ENCODE measurements at places on chromosomes 1 and 21.

DNA sequence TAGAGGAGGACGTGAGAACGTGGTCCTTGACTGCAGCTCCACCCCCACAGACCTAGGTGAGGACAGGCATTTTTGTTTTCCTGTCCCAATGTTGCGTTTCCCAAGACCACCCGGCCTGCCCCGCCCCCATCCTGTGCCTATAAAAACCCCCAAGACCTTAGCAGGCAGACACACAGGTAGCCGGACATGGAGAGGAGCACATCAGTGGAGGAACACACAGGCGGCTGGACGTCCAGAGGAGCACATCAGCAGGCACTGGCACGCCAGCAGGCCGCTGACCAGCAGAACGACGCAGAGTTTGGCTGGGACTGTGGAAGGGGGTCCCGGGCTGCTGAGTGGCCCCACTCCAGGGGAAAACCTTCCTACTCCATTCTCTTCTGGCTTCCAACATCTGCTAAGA, 12.7 kb upstream of the HMGCL start:
- DNase-seq: no peak

- DNase-seq: no peak
Observed at GRCh38 chr1:50542362-50542761, 119.1 kb upstream of the DMRTA2 start.

DNA sequence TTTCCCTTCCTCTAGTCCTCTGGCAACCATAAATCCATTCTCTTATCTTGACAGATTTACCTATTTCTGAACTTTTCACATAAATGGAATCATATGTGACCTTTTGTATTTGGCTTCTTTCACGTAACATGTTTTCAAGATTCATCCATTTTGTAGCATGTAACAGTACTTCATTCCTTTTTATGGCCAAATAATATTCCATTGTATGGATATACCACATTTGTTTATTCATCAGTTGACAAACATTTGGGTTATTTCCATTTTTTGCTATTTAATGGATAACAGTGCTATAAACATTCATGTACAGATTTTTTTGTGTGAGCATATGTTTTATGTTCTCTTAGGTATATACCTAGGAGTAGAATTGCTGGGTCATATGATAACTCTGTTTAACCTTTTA, 54.0 kb downstream of the RPAP2 start:
- no peak for DNase-seq

- DNase-seq: no peak
Observed at GRCh38 chr1:13483946-13484345, 29.9 kb downstream of the LRRC38 start.

DNA sequence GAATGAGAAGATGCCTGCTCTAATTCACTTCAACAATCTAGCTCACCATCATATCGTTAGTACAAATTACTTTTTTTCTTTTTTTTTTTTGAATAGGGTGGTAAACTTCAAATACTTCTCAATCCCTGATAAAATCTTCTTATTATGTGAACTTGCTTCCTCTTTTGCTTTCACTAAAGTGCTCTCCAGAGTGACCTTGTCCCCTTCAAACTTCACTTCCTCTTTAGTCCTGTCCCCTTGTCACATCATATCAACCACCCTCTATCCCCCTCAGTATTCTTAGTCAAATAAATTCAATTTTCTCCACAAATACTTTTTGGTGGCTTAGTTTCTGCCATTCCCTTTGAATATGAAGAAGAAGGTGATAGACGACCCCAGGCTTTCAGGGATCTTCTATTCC, 124.9 kb upstream of the PLXNA2 start:
- no peak for DNase-seq

DNA sequence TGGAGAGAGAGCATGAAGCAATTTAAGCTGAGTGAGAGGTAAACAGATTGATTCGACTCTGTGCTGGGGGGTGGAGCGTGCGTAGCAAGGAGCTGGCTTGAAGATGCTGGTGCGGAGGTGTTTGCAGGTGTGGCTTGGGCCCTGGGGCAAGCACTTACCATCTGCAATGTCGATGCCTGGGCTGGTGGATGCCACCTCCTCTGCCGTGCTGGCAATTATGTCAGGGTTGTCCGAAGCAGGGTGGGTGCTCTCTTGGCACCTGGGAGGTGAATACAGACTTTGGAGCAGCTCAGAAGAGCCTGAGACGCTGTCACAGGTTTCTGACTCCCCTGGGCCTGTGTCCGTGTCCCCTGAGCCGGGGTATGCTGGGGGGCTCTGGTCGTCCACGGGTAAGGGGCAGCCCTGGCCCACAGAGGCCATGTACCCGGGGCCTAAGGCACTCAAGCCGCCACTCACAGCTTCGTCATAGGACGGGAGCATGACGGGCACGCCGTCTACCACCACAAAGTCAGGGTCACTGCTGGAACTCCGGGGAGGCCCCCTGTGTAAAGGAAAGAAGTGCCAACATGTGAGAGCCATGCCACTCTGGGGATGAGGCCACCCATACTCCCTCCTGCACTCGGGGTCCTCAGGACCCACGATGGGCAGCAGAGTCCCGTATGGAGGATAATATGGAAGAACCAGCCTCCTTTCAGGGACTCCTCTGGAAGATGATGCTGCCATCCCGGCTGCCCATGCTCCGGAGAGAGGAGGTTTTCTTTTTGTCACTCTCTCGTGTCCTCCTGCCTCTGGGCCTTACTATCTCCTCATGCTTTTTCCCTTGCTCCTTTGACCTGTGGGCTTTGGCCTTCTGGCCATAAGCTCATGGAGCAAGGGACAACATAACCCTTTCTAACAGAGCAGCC, 80.3 kb upstream of the TLR5 start:
- no peak for DNase-seq

GRCh38 chr1:30444850-30445249, 278.5 kb downstream of the MATN1 start:
- no peak for DNase-seq
